ENCODE measurements at places on chromosomes 12 and 14.

GRCh38 chr12:21308785-21309184 lies 25.9 kb downstream of the SLCO1A2 start:
- no peak for DNase-seq

- no peak for DNase-seq
These were observed 93.2 kb downstream of the BORCS5 start for GRCh38 chr12:12450043-12450471.

DNA sequence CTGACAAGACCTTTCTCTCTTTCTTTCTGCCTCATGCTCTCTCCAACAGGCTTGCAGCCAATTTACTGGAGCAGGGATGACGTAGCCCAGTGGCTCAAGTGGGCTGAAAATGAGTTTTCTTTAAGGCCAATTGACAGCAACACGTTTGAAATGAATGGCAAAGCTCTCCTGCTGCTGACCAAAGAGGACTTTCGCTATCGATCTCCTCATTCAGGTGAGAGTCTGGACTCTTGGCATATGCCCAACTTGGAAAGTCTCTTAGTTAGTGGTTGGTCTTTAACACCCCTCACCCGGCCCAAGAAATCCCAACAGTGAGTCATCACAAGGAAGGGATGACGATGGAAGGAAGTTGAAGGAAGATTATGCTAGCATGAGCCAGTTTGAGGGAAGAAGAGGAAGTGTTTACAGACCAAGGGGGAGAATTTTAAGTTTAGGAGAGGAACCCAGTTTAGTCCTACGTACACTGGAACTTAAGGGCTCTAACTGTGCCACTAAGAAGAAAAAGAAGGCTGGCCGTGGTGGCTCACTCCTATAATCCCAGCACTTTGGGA lies 189.7 kb downstream of the ETV6 start:
- DNase-seq, result no peak

GRCh38 chr14:24377657-24378056 lies 9.7 kb downstream of the NFATC4 start:
- no peak for DNase-seq

GRCh38 chr12:56833780-56834179 lies 70.7 kb downstream of the HSD17B6 start:
- no peak for DNase-seq
